ENCODE measurements at places on chromosomes 3 and 15.

GRCh38 chr3:196962108-196962929 is 6.3 kb downstream of the PIGZ start:
- H3K36me3 ChIP-seq, result peaks cover 7% of the 10 kb centered on the region
- H3K4me1 ChIP-seq, result peaks cover 11% of the 10 kb centered on the region
- peak overlapping the region; percentile 26 for H3K4me3 ChIP-seq

DNA sequence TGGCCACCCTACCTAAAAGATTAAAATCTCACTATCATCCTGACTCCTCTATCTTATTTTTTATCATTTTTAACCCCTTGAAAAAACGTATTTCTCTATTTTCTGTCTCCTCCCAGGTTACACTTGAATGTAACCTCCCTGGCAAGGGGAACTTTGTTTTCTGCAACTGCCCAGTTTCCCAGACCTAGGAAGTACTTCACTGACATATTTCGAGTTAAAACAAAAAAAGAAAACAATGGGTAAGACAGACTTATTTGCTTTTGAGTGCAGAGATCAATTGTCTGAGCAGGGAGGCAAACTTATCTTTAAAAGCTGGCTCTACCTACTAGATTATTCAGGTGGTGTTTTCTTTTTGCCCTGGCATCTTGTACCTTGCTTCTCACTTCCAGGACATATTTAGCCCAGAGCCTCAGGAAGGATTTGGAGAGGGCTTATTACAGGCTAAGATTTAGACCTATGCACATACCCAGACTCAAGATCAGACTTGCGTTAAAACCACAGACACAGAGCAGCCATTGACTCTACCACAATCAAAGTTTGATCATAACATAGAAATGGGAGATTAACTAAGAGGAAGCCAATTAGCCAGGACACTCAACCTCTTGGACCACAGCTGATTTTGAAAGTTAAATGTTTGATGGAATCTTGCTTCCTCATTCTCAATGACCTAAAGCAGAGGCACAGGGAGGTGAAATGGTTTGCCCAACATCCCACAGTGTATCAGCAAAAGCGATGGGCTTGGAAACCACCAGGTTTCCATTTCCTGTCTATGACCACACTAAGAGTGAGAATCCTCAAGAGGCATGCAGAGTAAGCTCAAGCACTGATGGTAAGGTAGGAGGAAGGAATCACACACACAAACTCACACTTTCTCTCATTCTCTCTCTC is 169.5 kb upstream of the THBS1 start:
- H3K27ac ChIP-seq, result no peak overlapping the region
- no peaks in the 10 kb centered on the region for H3K36me3 ChIP-seq
- H3K27me3 ChIP-seq, result peaks cover 3% of the 10 kb centered on the region

GRCh38 chr3:60056404-60056803 is 1006.6 kb upstream of the CFAP20DC start:
- DNase-seq, result no peak
- H3K36me3 ChIP-seq, result peaks cover 6% of the 10 kb centered on the region
- H3K4me3 ChIP-seq, result no peak overlapping the region
- H3K27ac ChIP-seq, result no peak overlapping the region
- no peaks in the 10 kb centered on the region for H3K27me3 ChIP-seq
- no peaks in the 10 kb centered on the region for H3K4me1 ChIP-seq

DNA sequence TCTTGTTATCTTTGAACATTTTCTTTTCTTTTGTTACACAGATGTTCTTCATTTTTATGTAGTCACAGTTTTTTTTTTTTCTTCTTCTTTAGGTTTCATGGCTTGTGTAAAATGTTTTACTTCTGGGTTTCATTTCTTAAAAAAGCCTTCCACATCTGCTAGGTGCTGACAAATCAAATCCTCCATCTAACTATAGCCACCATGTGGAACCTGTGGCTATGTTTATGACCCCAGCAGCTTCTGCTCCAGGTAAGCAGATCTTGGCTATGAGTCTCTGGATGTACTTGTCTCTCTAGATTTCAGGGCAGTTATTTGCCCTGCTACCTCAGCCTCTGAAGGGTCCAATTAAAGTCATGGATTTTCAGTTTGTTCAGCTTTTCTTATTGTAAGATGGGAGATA is 44.5 kb downstream of the OXSM start:
- DNase-seq, result no peak
- no peaks in the 10 kb centered on the region for H3K27me3 ChIP-seq
- no peak overlapping the region for H3K27ac ChIP-seq
- H3K4me3 ChIP-seq, result no peak overlapping the region
- no peaks in the 10 kb centered on the region for H3K36me3 ChIP-seq
- peaks cover 2% of the 10 kb centered on the region for H3K4me1 ChIP-seq

GRCh38 chr15:44536962-44537734 is at the start of gene EIF3J:
Gene EIF3J, plus strand, starts transcription at chr15:44537147. Its CDS starts 48 bp downstream, at chr15:44537195.
- H3K27me3 ChIP-seq, result peaks cover 3% of the 10 kb centered on the region
- peaks cover 16% of the 10 kb centered on the region for H3K4me1 ChIP-seq
- peak; percentile 92 for DNase-seq
- no peaks in the 10 kb centered on the region for H3K36me3 ChIP-seq
- peak within 1 kb of the TSS; percentile 83 for H3K27ac ChIP-seq

DNA sequence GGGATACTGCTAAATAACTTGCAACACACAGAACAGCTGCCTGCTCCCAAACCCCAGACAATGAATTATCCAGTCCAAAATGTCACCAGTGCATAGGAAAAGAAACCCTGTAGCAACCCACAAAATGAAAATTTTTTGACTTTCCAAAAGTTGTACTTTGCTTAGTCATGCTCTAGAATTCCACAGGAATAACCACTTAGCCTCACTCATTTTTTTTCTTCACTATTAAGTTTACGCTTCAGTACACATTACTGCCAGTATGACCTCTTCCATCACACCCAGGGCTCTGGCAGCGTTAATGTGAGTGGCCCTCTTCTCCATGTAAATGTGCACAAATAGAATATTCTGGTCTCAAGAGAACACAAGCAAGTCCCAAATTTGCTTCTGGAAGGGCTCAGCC is 259.8 kb downstream of the MAGI1 start:
- no peaks in the 10 kb centered on the region for H3K4me1 ChIP-seq
- H3K27me3 ChIP-seq, result no peaks in the 10 kb centered on the region
- no peak for DNase-seq
- no peak overlapping the region for H3K27ac ChIP-seq
- H3K4me3 ChIP-seq, result no peak overlapping the region
- no peaks in the 10 kb centered on the region for H3K36me3 ChIP-seq

GRCh38 chr3:15171096-15171495 is 35.0 kb upstream of the CAPN7 start:
- no peak overlapping the region for H3K4me3 ChIP-seq
- H3K27me3 ChIP-seq, result no peaks in the 10 kb centered on the region
- H3K27ac ChIP-seq, result no peak overlapping the region
- peaks cover 9% of the 10 kb centered on the region for H3K36me3 ChIP-seq
- H3K4me1 ChIP-seq, result no peaks in the 10 kb centered on the region

- no peak overlapping the region for H3K27ac ChIP-seq
- H3K27me3 ChIP-seq, result peaks cover 10% of the 10 kb centered on the region
- H3K36me3 ChIP-seq, result no peaks in the 10 kb centered on the region
- peaks cover 3% of the 10 kb centered on the region for H3K4me1 ChIP-seq
Observed at GRCh38 chr15:99110581-99111320, 5.9 kb downstream of the SYNM start.

- no peak overlapping the region for H3K27ac ChIP-seq
- H3K36me3 ChIP-seq, result no peaks in the 10 kb centered on the region
- DNase-seq, result no peak
Observed at GRCh38 chr3:130973406-130973805, 53.2 kb downstream of the ASTE1 start.

GRCh38 chr3:147354623-147355022 is 51.7 kb downstream of the ZIC4 start:
- DNase-seq, result no peak
- H3K36me3 ChIP-seq, result no peaks in the 10 kb centered on the region
- peaks cover 40% of the 10 kb centered on the region for H3K27me3 ChIP-seq

- H3K4me1 ChIP-seq, result no peaks in the 10 kb centered on the region
- peaks cover 2% of the 10 kb centered on the region for H3K27me3 ChIP-seq
- H3K36me3 ChIP-seq, result no peaks in the 10 kb centered on the region
- no peak overlapping the region for H3K4me3 ChIP-seq
Observed at GRCh38 chr3:46202535-46202934, 5.6 kb downstream of the CCR1 start.

GRCh38 chr15:51752888-51753287 is 1.5 kb downstream of the TMOD2 start:
- DNase-seq, result no peak
- peaks cover 3% of the 10 kb centered on the region for H3K4me1 ChIP-seq

DNA sequence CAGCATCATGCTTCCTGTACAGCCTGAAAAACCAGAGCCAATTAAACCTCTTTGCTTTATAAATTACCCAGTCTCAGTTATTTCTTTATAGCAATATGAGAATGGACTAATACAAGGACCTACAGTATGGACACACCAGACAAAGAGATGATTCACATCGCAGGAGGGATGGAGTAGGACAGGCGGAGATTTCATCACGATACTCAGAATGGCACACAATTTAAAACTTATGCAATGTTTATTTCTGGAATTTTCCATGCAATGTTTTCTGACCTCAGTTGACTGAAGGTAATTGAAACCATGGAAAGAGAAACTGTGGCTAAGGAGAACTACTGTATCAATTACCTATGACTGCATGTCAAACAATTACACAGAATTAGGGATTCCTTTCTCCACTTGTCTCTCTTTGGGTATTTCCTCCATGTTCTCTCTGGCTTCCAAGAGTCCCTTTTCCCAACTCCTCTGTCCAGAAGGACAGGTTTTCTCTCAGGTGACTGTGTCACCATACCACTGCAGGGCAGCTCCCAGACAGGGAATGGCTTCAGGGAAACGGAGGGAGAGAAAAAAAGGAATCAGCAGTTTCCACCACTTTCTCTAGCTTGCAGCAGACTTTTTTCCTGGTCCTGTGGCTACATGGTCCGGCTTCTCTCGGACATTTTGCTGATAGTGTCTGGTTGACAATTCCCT is 3.0 kb upstream of the ANO10 start:
- no peak overlapping the region for H3K27ac ChIP-seq
- H3K27me3 ChIP-seq, result peaks cover 8% of the 10 kb centered on the region
- no peak for DNase-seq
- H3K36me3 ChIP-seq, result no peaks in the 10 kb centered on the region

DNA sequence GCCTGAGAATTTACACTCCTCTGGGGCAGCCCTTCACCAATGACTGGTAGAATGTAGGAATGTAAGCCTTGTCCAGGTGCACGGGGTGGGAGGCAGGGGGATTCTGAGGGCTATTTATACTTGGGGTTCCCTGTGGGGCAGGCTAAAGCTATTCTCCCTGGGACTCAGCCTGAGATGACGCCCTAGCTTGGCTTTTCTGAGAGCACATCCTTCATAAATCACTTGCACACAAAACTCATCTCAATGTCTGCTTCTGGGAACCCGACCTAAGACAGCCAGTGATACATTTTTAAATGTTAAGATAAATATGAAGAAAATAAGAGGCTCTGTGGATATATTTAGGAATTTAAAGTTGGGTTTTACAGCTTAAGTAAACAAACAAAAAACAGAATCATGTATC is 16.6 kb downstream of the TMEM158 start:
- no peaks in the 10 kb centered on the region for H3K36me3 ChIP-seq
- H3K27ac ChIP-seq, result no peak overlapping the region
- DNase-seq, result no peak
- no peaks in the 10 kb centered on the region for H3K4me1 ChIP-seq
